ENCODE measurements at places on chromosomes 5 and 9.

DNA sequence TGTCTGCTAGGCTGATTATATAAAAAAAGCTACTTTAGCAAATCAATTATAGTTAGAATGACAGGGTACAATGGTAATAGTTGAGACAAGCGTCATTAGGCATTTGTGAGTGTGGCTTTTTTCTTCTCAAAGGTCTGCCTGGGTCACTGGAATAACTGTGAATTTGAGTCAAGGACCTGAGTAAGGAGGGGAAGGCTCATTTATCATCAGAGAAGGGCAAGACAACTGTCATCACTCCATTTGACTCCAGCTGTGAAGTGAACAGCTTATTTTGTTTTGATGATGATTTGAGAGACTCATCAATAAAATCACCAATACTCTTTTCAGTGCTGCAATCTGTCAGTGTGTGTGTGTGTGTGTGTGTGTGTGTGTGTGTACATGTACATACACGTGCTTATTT lies 118.6 kb downstream of the MAT2B start:
- DNase-seq, result no peak

- no peak for DNase-seq
Measured at GRCh38 chr5:55711507-55712022, 559 bp downstream of the SLC38A9 start.

- no peak for DNase-seq
Measured at GRCh38 chr9:116945817-116946216, 258.7 kb downstream of the TRIM32 start.

GRCh38 chr5:125550274-125550673 lies 803.8 kb upstream of the ZNF608 start:
- DNase-seq, result peak; percentile 51

- no peak for DNase-seq
Measured at GRCh38 chr9:36337865-36338264, 62.2 kb downstream of the RNF38 start.

GRCh38 chr9:133408042-133408441 lies 9.8 kb downstream of the REXO4 start:
- no peak for DNase-seq

DNA sequence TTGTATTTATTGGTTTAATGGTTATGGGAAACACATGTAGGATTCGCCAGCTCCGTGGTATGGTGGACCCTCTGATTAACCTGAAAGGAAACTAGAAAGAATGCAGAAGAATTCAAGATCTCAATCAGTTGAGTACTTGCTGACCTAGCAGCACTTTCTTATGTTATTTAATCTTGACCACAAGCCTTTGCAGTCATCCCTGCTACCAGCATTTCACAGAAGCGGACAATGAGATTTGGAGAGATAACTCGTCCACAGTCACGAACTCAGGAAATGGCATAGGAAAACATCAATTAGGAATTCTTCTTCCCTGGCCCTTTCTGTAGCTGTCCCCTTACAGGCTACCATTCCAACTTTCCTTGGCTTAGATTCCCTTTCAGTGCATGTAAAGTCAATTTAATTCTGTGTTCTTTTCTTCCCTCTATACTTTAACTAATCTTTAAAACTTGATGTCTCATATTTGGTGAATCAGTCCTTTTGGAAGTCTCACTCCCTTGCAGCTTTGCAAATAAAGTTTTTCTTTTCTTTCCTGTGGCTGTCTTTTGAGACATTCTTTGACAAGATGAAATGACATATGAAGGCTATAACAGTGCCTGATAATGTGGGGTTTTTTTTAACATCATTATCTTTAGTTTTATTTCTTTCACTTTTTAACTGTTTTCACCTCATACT lies 1.3 kb upstream of the SLC44A1 start:
- DNase-seq, result peak; percentile 72

DNA sequence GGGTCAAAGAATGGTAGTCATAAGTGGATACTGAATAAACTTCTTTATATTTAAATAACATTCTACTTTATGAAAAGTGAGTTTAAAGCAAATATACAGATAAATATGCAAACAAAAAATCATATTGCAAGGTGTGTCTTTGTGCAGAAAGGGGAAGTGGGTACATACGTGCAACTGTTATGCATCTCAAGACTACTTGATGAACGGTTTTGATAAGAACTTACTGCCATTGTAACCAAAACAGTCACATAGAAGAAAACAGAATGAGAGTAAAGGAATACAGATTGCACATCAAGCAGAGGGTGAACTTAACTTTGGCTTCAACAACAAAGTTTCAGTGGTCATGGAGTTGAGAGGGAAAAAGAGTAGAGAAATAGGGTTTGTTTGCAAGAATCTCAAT lies 9.9 kb downstream of the CAMK4 start:
- DNase-seq, result no peak

GRCh38 chr5:33010846-33011245 lies 299.7 kb downstream of the NPR3 start:
- no peak for DNase-seq

DNA sequence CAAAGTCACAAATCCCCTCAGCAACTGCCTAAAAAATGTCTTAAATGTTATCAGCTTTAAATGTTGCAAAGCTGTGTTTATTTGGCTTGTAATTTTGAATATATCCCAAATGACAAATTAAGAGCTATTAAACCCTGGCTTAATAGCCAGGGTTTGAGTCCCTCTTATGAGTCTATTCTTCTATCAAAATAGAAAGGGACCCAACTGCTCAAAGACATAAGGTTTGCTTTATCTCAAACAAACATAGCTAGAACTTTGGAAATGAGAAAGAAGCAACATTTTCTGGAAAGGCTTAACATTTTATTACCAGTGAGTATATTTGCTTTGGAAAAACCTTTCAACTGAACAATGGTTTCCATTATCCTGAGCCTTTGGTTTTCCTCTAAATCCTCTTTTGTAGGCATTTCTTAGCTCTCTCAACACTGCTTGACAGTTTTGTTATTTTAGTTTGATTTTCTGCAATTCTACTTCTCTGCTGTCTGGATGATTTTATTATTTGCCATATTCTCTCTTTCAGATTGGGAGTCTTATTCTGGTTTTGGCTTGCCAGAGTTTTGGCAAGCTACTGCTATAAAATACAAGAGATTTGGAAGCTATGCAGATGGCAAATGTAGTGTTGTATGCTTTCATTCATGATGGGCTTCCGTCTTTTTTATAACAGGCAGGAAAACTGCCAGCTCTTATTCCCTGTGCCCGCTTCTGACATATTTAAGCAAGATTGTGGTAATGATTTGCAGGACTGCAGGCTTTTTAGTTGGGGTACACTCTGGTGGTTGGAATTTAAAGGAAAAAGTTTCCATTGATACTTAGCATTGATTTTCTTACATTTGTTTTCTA lies 734.9 kb downstream of the DTWD2 start:
- no peak for DNase-seq

DNA sequence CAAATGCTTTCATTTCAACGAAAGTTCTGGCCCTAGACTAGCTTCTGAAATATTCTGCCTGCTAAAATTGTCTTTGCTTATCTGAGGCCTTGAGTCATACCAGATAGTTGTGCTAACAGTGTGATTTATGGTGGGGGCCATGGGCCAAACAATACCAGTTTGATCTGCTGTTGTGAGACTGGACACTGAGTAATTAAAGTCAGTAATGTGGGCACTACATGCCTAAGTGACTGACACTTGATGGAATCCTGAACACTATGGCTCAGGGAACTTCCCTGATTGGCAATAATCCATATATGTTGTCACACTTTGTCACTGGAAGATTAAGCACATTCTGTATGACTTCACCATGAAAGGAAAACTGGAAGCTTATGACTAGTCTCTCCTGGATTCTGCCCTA lies 127.6 kb upstream of the CYLC2 start:
- DNase-seq, result no peak

DNA sequence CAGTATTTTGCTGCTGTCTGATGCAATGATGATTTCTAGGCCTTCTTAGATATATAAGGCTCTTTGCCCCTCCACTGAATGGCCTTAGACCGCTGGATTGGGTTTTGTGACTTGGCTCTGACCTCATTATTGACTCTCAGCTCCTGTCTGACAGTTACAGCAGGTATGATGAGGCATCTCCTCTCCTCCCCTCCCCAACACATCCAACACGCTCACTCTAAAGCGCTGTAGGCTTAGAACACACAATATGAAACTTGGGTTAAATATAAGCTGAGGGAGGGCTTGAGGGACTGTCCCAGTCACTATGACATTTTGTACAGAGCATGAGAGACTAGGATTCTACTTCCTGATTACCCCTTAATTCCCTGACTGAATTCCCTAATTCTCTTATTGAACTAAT lies 18.8 kb upstream of the CER1 start:
- no peak for DNase-seq

DNA sequence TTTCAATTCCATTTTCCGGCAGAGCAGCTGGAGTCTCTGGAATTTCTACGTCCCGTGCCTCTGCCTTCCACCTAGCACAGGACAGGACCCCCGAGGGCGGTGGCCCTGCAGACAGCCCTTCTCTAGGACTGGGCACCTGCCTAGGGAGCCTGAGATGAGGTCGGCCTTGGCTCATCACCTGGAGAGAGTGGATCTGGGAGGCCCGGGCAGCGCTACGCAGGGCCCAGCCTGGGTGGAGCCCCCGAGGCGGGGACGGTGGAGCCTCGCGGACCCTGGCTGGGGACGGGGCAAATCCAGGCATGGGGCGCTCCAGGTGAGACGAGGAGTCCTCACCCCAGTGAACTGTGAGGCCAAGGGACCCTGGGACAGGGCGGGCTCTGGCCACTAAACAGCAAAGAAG lies 114.5 kb downstream of the MTRR start:
- DNase-seq, result no peak

GRCh38 chr5:109911731-109912130 lies 222.0 kb downstream of the MAN2A1 start:
- peak; percentile 92 for DNase-seq

GRCh38 chr9:99128133-99128406 lies 23.2 kb downstream of the TGFBR1 start:
- no peak for DNase-seq
